ENCODE measurements at places on chromosomes 3 and 15.

- no peaks in the 10 kb centered on the region for H3K36me3 ChIP-seq
- no peak overlapping the region for H3K4me3 ChIP-seq
- H3K27ac ChIP-seq: no peak overlapping the region
- no peaks in the 10 kb centered on the region for H3K27me3 ChIP-seq
- H3K4me1 ChIP-seq: no peaks in the 10 kb centered on the region
- no peak for DNase-seq
Observed at GRCh38 chr15:26069231-26069641, 206.1 kb upstream of the ATP10A start.

- no peak for DNase-seq
- H3K4me3 ChIP-seq: peak overlapping the region; percentile 59
- H3K27ac ChIP-seq: peak overlapping the region; percentile 88
- H3K4me1 ChIP-seq: no peaks in the 10 kb centered on the region
- H3K36me3 ChIP-seq: no peaks in the 10 kb centered on the region
- no peaks in the 10 kb centered on the region for H3K27me3 ChIP-seq
Observed at GRCh38 chr3:99875581-99875928, 57.9 kb downstream of the CMSS1 start.

DNA sequence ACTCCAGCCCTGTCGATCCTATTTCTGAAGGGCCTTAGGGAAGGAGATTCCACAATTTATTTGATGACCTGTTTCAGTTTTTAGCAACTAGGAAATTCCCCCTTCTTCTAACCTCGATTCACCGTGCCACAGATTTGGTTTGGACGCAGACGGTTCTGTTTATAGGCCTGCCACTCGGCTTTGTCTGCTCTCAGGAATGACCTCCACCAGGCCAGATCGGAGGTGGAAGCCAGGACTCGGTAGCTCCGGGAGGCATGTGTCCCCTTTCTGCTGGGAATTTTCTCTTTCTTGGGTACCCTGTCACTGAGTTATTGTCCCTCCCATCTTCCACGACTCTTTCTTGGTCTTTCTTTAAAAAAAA, 85.5 kb upstream of the ETV5 start:
- H3K36me3 ChIP-seq: no peaks in the 10 kb centered on the region
- DNase-seq: no peak
- peaks cover 36% of the 10 kb centered on the region for H3K27me3 ChIP-seq

DNA sequence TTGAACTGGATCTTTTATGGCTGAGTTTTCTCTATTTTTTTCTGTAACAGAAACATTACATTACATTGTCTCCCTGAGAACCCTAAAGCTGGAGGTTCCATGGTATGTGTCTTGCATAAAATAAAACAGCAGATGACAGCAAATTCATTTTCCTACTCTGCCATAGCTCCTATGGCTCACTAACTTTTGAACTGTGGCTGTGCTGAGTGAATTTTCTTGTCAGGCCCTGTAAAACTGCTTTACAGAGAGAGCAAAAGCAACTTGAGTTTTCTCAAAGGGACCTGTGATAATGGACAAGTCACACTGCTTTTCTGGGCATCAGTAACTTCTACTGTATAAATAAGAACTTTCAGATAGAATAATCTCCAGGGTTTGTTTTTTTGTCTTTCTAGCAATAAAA, 129.9 kb upstream of the TSC22D2 start:
- DNase-seq: no peak
- no peak overlapping the region for H3K4me3 ChIP-seq
- no peak overlapping the region for H3K27ac ChIP-seq
- no peaks in the 10 kb centered on the region for H3K27me3 ChIP-seq
- no peaks in the 10 kb centered on the region for H3K36me3 ChIP-seq

DNA sequence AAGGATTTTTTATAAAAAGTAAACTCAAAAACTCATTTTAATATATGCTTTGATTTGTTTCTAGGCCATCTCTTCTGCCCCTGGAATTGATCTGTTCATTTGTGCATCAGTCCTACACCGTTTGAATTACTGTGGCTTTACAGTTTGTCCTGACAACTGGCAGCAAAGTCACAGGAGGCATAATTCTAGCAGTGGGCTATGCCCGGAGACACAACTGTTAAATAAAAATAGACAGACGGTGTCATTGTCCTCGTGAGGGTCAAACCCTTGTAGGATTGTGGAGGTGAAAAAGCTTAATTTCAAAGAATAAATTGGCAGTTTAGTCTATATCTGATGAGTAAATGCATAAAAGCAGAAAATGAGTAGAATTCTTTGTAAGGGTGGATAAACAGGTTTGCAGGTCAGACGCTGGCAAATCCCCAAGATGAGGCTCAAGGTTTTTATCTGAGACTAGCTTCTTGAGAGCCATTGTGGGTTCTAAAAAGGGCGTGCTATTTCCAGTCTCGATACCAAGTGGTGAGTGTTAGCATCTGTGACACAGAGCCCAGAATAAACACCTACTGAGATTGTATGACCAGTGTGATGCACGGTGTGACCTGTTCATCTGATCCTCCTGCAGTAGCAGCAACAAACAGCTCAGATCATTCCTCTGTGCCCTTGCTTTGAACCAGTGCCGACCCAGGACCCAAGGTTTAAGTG, 51.5 kb upstream of the SLCO3A1 start:
- no peaks in the 10 kb centered on the region for H3K27me3 ChIP-seq
- DNase-seq: no peak
- no peaks in the 10 kb centered on the region for H3K36me3 ChIP-seq

GRCh38 chr3:124346487-124346886, 354.6 kb upstream of the ROPN1 start:
- no peaks in the 10 kb centered on the region for H3K36me3 ChIP-seq
- H3K27me3 ChIP-seq: no peaks in the 10 kb centered on the region
- no peak for DNase-seq
- H3K27ac ChIP-seq: no peak overlapping the region

- H3K27ac ChIP-seq: no peak overlapping the region
- DNase-seq: no peak
- H3K36me3 ChIP-seq: no peaks in the 10 kb centered on the region
- no peak overlapping the region for H3K4me3 ChIP-seq
Observed at GRCh38 chr15:92570391-92570790, 85.2 kb downstream of the FAM174B start.

GRCh38 chr3:46544771-46545503, 21.2 kb downstream of the LRRC2 start:
- no peaks in the 10 kb centered on the region for H3K27me3 ChIP-seq
- H3K27ac ChIP-seq: no peak overlapping the region
- no peak overlapping the region for H3K4me3 ChIP-seq
- DNase-seq: no peak
- no peaks in the 10 kb centered on the region for H3K4me1 ChIP-seq
- H3K36me3 ChIP-seq: no peaks in the 10 kb centered on the region

DNA sequence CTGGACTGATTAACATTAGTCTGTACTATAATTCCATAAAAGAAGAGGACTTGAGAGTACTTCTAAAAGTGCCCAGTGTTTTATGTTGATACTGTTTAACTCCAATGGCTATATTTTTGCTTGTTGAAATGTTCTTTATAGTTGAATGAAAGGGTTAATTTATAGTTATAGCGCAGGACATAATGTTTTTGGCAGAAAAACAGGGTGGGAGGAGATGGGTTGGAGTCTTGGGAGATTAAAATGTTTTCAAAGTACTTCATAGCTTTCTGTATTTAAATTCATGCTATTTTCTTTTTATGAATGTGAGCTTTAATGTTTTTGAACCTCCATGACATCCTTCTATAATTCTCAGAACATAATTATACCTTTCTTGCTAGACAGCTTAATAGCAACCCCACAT, 108.2 kb downstream of the CNTN3 start:
- H3K36me3 ChIP-seq: no peaks in the 10 kb centered on the region
- H3K4me3 ChIP-seq: no peak overlapping the region
- no peaks in the 10 kb centered on the region for H3K27me3 ChIP-seq
- H3K4me1 ChIP-seq: no peaks in the 10 kb centered on the region
- no peak overlapping the region for H3K27ac ChIP-seq

DNA sequence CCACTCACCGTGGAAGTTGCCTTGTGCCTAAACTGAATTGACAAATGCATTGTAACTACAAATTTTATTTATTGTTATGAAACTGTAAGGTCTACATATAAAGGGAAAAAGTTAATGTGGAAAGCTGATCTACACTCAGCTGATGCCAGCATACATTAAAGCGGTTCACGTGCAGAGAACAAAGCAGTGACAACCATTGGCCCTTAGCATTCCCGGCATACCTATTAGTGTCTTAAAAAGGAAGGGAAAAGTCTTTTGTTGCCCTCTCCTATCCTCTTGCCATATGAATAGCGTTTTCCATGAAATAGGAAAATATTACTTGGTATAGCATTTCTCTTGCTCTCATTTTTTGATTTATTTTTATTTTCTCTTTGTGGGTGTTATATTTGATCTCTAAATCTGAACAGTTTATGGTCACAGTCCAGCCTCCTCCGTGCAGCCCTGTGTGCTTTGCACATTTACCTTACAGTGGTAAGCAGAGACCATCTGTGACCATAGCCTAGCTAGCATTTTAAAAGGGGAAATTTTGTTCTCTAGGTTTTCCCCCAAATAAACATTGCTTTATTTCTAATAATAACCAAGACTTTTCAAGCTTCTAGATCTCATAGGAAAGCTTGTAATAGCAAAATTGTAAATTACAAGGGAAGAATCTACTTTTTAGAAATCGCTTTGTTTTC, 89.7 kb upstream of the CGNL1 start:
- H3K4me1 ChIP-seq: peaks cover 3% of the 10 kb centered on the region
- H3K36me3 ChIP-seq: no peaks in the 10 kb centered on the region
- DNase-seq: no peak
- no peak overlapping the region for H3K4me3 ChIP-seq
- no peaks in the 10 kb centered on the region for H3K27me3 ChIP-seq
- no peak overlapping the region for H3K27ac ChIP-seq

DNA sequence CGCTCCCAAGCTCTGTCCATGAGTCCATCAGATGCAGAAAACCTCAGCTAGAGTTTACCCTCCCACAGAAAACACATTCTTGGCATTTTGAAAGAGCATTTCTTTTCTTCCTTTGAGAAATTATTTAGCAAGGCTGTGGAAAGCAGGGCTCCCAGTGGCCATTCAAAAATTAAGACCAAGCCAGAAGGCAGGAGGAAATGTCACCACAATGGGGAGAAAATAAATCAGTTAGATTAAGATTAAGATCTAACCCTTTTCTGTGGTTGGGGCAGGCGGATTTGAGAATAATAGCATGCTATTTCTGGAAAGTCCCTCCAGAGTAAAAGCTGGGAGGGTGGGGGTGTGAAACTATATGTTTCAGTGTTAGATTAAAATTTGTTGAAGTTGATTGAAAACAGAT, 20.2 kb downstream of the LRIG1 start:
- no peak overlapping the region for H3K27ac ChIP-seq
- no peak for DNase-seq
- H3K36me3 ChIP-seq: no peaks in the 10 kb centered on the region

DNA sequence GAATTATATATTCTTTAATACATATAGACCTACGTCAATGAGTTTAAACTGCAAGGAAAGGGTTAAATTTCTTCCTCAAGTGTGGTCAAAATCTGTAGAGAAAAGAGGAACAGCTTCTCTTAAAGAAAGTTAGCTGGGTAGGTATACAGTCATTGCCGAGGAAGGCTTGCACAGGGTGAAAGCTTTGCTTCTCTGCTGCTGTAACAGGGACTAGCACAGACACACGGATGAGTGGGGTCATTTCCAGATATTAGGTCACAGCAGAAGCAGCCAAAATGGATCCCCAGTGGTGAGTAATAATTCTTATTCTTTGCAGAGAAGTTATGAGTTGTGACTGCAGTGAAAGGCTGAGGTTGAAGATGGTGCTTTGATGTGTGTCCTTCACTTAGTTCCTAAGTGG, at the start of gene CD86:
Gene CD86 (plus strand): TSS at position 148 of the 400 bp plus-strand sequence. CDS start 128 bp downstream, at position 276.
- DNase-seq: no peak
- no peaks in the 10 kb centered on the region for H3K36me3 ChIP-seq
- H3K27me3 ChIP-seq: no peaks in the 10 kb centered on the region
- H3K27ac ChIP-seq: no peak within 1 kb of the TSS
- peak within 1 kb of the TSS; percentile 21 for H3K4me3 ChIP-seq

GRCh38 chr15:89984421-89985010, 16.6 kb upstream of the ZNF710 start:
- H3K27me3 ChIP-seq: no peaks in the 10 kb centered on the region
- H3K4me1 ChIP-seq: no peaks in the 10 kb centered on the region
- H3K36me3 ChIP-seq: no peaks in the 10 kb centered on the region
- H3K4me3 ChIP-seq: no peak overlapping the region

DNA sequence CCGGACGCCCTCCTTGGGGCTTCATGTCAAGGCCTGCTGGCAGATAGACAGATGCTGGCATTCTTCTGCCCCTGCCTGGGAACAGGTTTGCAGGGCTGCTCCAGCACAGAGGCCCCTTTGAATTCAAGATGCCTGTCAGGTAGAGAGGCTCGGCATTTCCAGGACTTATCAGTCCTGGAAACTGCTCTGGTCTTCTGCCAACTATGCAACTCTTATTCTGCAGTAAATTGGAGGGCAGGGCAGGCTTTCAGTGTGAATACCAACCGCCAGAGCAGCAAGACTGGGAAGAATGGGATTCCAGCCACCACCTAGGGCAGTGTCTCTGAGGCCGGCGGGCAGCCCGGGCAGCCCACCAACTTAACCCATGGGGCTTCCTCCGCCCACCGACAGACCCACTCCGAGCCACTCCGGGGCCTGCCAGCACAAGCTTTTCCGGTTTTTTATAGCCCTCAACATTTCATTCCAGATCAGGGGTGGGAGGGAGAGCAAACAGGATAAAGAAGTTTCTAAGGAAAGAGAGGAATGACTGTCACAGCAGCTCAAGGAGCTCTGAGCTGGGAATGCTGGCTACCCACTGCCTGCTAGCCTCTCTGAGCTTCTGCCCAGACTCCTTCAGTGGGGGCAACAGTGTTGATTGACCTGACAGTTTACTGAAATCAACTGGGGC, 140.9 kb downstream of the NTRK3 start:
- no peak overlapping the region for H3K27ac ChIP-seq
- DNase-seq: no peak
- H3K36me3 ChIP-seq: no peaks in the 10 kb centered on the region
- H3K27me3 ChIP-seq: no peaks in the 10 kb centered on the region
- no peak overlapping the region for H3K4me3 ChIP-seq

DNA sequence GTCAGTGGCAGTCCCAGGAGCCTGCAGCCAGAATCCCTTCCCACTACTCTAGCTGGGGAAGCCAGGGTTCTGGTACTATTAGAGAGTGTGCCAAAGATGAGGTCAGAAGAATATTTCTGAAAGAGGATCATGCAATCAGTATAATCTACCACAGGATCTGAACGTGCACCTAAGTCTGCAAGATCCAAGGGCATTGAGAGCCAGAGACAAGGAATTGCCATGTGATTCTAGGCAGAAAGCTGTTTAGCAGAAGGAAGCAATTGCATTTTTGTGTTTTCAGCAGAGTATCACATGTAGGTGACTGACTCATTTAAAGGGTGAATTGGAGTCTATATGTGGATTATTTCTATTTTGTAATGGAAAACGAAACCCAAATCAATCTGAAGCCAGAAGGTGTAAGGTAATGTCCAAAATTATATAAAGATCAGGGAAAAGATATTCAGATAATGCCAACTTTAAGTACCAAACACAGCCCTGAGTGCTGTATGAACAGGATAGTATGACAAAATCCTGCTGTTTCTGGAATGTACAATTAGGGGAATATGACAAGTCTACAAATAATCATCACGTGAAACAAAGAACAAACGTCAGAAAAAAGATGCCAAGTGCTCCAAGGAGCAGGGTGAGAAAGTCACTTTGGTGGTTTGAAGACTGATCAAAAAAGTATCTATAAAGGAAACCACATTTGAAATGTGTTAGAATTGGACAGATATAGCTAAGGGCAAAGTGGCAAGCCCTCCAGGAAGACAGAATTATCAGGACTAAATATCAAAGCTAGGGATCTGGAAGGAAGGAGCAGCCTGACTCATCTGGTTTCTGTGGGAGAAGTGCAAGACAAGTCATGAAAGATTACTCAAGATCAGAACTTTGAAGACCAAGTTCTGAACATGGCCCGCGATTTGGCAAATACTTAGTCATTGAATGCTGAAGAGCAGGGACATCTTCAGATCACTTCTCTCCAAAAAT, 1036.6 kb downstream of the NTRK3 start:
- H3K4me1 ChIP-seq: no peaks in the 10 kb centered on the region
- DNase-seq: no peak
- H3K4me3 ChIP-seq: no peak overlapping the region

Measured in left lung (tissue), 14 donors.